Neuronal stem cell (in vitro differentiated cells): ENCODE measurements at places on chromosomes 1 and 21.

- DNase-seq, result no peak
Measured at GRCh38 chr1:4022715-4023114, 122.6 kb upstream of the C1orf174 start.

DNA sequence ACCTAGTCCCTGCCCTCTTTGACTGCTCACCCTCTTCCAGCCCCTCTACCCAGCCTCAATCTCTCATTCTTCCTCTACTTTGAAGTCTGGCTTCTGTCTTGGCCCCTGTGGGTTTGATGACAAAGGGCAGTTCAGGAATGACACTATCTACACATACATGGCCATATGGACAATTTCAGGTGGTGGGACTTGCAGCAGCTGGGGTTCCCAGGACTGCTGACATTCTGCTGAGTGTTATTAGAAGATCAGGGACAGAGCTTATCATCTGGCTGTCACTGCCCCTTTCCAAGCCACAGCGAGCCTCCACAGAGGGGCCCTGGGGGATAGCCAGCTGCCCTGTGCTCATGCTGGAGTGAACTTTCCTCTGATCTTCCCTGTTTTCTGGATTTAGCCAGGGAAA is 97.4 kb upstream of the IPO9 start:
- DNase-seq, result no peak

DNA sequence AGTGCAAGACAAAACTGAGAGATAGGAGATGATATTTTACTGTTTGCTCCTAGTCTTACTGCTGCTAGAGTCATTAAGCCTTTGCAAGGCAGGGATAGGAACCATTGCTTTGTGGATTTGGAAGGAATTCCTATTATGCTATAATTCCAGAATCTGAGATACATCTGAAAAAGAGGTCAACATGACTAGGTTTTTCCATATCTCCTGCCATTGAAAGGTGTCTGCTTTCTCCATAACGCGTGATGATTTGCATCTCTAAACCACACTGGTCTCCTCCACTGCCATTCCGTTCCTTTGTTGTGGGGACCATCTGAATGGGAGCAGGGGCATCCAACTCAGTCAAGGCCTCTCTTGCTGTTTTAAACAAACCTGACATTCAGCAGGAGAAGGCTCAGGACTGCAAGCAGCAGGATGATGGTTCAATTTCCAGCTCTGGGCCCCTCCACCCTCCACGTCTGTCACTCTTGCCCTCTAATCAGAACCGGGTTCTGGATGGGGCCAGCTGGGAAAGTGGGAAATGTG is 45.2 kb downstream of the PLPP3 start:
- DNase-seq, result no peak

GRCh38 chr1:173474097-173474779 is 2.9 kb upstream of the PRDX6 start:
- no peak for DNase-seq

GRCh38 chr1:6783221-6783620 is 2.0 kb upstream of the CAMTA1 start:
- DNase-seq, result no peak

DNA sequence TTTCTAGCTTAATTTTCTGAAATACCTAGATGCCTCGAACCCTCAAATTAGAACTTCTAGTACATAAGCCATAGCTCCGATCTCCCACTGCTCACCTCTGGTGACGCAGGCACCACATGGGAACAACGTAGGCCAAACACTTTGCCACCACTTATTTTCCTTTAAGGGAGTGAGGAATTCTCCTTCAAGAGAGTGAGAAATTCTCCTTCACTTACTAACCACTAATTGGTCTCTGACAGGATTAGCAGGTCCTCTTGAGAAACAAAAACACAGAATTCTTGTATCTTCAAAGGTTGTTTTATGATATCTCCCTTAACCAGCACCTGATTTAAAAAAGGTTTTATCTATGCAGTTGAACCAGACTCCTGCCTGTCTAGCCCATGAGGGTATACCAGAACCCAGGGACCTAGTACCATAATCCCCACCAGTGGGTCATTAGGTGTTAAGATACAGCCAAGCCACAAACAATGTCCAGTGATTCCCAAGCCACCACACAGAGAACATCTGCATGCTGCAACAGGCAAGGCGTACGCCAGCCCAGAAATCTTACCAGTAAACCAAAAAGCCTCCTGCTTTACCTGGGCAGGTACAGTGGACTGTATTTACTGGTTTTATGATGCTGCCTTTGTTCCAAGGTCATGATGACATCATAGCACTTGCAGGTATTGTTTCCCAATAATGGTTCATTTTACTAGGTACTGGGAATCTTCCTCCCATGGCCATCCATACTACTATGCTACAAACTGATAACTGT is 20.3 kb upstream of the CXADR start:
- no peak for DNase-seq

- no peak for DNase-seq
Measured at GRCh38 chr1:54816951-54817350, 15.8 kb upstream of the TTC22 start.

DNA sequence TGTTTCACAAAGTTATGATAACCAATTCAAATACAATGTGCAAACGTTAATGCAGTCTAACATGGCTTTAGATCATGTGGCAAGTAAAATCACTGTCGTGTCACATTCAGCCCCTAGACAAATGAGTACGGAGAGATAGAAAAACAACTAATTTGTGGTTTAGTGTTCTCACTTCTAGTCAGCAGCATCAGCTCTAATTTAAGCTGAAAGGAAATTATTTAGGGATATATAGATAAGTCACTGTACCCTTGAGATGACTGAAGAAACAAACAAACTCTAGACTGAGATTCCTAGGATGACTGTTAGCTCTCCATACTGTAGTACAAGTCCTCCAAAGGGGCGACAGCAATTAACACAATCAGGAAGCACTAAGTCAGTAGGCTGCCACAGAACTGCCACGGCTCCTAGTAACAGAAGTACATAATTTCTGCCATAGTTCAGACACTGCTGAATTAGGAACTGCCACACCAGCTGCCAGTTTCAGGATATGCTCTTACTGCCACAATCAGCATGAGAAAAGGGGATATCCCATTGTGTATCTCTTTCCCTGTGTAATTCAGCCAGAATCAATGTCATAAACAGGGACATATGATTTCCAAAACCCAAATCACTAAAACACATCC is 150.4 kb upstream of the NEGR1 start:
- no peak for DNase-seq

DNA sequence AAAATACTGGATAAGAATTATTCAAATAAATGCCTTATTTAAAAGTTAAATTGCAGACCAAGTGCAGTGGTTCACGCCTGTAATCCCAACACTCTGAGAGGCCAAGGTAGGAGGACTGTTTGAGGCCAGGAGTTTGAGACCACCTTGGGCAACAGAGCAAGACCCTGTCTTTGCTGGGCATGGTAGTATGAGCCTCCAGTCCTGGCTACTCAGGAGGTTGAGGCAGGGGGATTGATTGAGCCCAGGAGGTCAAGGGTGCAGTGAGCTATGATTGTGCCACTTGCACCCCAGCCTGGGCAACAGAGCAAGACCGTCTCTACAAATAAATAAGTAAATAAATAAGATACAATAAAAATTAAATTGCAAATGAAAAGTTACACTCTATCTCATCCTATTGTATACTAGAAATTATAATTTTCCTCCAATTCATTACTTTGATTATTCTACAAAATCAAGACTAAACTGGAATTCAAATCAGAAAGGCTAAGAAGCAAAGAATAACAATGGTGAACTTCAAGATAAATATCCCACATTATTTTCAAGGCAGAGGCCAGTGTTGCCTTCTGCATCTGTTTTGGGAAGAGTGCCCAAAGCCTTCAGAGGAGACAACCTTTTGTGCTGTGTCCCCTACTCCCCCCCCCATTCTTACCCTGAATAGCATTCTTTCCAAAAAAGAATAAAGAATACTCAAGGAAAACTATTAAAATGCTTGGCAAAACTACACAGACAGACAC is 73.3 kb upstream of the IRF2BP2 start:
- no peak for DNase-seq

- no peak for DNase-seq
Measured at GRCh38 chr1:110602466-110602865, 3.7 kb downstream of the KCNA2 start.

DNA sequence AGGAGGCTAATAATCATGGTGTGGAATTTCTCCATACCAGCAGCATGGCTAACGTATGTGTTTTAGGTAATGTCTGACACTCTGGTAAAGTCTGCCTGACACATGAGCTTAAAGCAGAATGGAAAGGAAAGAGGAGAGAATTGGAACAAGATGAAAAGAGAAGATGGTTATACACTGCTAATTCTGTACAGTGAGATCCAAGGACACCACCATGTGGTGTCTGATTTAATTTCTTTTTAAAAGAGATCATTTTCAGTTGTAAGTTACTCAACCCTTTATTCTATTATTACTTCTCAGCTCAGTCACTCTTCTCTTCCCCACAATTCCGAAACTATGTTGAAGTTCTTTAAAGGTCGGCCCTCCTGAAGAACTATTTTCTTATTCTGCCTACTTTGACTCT is 15.6 kb downstream of the PRKAB2 start:
- DNase-seq, result no peak

GRCh38 chr1:207288315-207288714 is 33.2 kb upstream of the CD55 start:
- no peak for DNase-seq

GRCh38 chr1:173258479-173259264 is 51.5 kb upstream of the TNFSF4 start:
- DNase-seq, result no peak

DNA sequence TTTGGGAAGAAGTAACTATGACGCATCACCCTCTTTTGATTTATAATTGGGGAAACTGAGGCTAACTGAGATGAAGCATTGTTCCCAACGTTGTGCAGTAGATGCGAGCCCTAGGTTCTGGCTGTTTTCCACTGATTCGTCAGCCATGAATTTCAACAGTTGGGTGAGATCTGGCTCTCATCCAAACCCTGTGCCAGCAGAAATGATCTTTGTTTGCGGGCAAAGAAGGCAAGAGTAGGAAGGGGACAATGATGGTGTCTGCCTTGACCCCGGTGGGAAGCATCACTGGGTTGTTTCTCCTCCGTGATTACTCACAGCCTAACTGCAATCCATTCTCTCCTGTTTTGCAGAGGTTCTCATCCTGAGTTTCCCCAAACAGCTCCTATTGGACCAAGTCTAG is 142.3 kb downstream of the MIS18A start:
- no peak for DNase-seq

- DNase-seq, result no peak
Measured at GRCh38 chr1:214455971-214456867, 95.2 kb downstream of the PTPN14 start.

DNA sequence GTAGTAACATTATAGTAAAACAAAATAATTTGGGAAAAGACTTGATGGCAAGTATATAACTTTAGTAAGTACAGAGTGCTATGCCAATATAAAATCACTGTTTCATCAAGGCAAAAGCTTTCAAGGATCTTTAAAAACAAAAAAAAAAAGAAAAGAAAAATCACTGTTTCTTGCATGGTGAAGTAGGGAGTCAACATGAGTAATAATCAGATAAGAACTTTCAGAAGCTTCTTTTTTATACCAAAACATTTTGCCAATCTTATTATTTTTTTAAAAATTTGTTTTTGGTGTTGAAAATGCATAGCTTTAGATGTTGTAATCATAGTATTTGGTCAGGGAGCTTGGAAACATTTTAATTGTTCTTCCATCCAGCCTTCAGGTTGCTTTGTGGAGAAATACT is 37.2 kb downstream of the CAMSAP2 start:
- no peak for DNase-seq

- no peak for DNase-seq
Measured at GRCh38 chr1:204684206-204684570, 1.4 kb downstream of the LRRN2 start.

DNA sequence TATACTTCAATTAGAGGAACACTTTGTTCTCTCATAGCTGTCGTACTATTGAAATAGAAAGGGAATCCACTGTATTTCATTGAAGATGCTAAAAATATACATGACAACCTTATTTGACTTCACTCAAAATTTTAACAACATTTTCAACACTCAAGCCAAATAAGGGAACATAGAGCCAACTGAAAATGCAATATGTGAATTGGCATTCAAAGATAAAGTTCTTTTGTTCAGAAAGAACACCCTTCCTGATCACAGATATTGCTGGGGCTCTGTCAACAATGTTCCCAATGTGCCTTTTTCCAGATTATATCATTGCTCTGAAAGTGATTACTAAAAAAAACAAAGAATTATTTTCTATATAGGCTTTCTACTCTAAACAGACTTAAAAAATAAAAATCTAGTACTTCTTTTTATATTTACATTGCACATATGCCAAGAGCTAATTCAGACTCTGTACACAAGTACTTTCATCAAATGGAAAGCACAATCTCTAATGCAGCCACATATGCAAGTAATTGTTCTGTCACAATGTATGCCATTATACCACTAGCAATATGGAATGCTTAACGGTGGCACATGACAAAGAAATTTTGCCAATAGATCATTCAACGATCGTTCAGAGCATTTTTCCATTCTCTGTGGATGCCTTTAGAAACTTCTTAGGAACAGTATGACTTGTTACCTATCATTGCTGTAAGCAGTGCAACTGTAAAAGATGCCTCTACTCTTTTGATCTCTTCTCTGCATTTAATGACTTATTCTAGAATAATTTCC is 171.0 kb downstream of the EIF4G3 start:
- DNase-seq, result no peak

GRCh38 chr21:34524646-34525601 is 12.9 kb upstream of the KCNE1 start:
- DNase-seq, result no peak

- no peak for DNase-seq
Measured at GRCh38 chr1:112852276-112852675, 103.7 kb downstream of the SLC16A1 start.

DNA sequence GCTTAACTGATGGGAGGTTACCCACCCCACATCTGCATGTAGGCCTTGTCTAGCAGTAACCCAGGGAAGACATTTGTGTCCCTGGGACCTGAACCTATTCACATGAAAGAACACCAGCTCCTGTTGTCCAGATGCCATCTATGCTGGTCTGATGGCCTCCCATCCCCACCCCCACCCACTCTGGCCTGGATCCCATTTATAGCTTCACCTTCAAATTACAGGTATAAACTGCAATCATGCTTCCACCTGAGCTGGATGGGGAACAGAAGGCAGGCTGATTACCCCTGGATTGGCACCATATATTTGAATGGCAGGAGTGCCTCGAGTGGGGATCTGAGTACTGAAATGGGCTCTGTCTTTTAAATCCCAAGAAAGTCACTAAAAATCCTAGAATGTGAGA is 312.7 kb upstream of the USP24 start:
- DNase-seq, result no peak

- no peak for DNase-seq
Measured at GRCh38 chr1:152741656-152742055, 16.2 kb upstream of the KPRP start.

GRCh38 chr1:171801487-171801891 is 20.0 kb downstream of the METTL13 start:
- DNase-seq, result peak; percentile 51

GRCh38 chr1:223106856-223107255 is 36.2 kb downstream of the TLR5 start:
- DNase-seq, result no peak

GRCh38 chr1:58782178-58783089 is 1.4 kb downstream of the JUN start:
- peak; percentile 48 for DNase-seq

- no peak for DNase-seq
Measured at GRCh38 chr1:63731117-63732043, 42.4 kb upstream of the ROR1 start.
